HFFc6 (cell line): ENCODE measurements at places on chromosomes 7 and 10. TPM values are rescaled to one million over a fixed set of nuclear protein-coding genes. Genes with fewer than 3 reads are reported as not detected.
A peak's percentile ranks its signal among the peaks of the same experiment; 100 is the strongest.

GRCh38 chr7:44703921-44704320 lies 44.7 kb upstream of the ZMIZ2 start:
- no peak for DNase-seq

DNA sequence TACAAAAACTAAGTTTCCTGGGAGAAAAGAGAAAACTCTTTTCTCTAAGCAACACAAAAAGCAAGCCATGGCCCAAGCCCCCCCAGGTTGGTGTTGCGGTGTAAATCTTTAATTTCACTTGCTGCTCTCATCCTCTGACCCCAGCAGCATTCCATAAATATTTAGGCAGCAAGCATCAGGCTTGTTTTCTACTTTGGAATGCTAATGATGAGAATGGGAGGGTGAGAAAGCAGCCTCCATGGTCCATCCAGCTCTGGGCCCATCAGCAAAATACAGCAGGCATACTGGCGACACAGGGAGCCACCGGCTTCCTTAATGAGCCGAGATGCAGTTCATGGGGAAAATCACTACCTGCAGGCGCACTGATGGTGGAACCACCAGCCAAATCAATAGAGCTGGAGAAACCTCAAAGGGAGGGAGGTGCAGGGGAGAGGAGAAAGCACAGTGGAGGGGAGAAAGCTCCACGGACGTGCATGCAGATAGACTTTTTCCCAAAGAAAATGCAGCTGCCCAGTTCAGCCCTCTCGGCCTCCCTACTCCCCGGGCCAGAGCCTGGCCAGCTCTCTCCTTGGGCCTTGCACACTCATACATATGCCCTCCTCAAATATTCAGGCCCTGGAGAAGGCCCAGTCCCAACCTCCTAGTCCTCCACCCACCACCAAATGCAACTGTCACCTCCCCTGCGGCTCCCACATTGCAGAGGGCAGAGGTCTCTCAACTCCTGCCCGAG lies 131.9 kb downstream of the GRID1 start:
- no peak for DNase-seq

DNA sequence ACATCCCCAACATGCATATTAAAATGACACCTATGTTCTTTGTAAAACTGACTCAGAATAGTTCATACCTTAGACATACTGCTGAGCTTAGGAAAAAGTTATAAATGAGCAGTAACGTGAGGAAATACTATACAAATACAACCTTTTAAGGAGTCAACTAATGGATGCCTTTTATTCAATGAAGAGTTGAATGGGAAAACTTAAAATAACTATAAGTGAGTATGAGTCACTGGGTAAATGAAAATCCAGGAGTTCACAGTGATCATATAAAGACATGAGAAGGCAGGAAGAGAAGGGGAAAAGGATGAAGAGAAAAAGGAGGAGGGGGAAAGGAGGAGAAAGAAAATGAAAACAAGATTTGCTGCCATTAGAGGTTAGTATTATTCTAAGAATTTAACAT lies 157.8 kb upstream of the PCDH15 start:
- no peak for DNase-seq

DNA sequence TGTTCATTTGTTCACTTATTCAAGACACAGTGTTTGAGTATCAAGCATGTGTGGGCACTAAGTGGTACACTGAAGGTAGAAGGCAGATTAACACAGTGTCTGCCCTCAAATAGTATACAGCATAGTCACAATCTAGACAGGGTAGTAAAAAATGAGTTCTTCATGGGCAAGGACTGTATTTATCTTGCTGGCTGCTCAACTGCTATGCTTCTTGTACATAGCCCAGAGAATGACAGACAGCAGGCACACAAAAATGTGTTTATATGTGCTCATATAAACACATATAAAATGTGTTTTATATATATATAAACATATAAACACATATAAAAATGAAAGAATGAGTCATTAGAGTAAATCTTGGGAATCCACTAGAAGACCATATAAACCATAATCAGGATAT lies 43.1 kb downstream of the TFEC start:
- DNase-seq, result no peak

DNA sequence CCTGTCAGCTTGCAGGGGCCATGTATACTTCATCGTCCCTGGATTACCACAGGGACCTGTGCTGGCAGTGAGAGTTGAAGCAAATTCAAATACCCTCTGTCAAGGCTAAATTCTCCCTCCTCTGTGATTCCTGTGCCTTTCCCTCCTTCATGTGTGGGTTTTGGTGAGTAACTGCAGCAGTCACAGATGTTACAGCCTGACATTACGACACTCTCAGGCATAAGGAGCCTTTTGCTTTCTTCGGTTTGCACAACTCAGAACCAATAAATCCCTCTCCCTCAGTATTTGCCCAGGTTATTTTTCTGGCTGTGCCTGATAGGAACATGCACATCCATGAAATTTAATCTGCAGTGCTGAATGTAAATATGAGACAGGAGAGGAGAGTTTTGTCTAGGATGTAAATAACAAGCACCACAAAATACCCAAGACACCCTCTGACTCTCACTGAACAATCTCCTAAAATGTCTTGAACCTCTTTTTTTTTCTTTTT lies 997.2 kb upstream of the GHITM start:
- no peak for DNase-seq

DNA sequence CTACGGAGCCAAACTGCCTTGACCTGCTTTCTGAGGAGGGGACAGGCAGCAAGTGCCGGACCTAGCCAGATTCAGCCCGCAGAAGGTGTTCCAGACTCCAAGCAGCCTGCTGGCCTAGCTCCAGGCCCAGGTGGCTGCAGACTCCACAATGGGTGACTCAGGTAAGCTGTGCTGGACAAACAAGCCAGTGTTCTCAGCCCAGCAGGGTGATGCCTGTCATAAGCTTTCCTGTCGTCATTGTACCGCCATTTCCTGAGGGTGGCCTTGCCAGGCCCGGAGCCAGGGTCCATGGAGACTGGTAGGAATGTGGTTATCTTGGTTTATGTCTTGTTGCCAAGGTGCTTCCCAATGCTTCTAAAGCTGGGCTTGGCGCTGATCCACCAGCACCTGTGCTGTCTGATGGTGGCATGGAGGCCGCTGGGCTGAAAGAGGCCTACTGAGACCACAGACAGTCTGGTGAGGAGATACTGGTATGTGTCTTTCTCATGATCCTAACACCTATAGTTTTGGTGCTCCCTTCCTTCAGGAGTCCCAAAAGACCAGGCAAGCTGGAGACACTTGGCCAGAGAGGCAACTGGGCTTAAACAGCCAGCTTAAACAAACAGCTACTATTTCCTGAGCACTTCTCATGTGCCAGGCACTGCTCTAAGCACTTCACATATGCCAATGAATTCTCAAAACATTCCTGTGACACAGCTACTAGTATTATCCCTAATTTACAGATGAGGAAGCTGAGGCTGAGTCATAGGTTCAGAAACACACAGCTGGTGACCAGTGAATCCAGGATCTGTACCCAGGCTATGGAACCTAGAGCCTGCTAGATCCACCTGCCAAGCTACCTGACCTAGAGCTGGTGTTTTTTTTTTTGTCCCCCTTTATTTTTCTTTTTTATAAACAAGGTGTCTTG lies 42.0 kb downstream of the ZC3HC1 start:
- peak; percentile 52 for DNase-seq

- DNase-seq, result no peak
Measured at GRCh38 chr10:126146771-126147170, 241.5 kb downstream of the ADAM12 start.

DNA sequence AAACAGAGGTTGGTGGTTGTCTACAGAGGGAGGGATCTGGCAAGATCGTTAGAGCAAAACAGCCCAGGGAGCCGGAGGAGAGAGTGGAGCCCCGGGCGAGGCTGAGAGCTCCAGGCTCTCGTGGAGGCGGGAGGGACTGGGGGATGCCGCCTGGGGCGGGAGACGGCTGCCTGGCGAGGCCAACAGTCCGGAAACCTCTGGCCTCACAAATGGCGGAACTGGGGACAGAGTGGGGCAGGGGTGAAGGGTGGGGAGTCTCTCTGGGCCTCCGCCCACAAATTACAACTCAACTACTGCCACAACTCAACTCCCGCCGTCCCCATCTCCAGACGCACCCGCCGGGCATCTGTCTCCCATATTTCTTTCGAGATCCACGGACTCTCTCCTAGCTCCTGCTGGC lies 47.7 kb downstream of the CLEC2L start:
- no peak for DNase-seq

DNA sequence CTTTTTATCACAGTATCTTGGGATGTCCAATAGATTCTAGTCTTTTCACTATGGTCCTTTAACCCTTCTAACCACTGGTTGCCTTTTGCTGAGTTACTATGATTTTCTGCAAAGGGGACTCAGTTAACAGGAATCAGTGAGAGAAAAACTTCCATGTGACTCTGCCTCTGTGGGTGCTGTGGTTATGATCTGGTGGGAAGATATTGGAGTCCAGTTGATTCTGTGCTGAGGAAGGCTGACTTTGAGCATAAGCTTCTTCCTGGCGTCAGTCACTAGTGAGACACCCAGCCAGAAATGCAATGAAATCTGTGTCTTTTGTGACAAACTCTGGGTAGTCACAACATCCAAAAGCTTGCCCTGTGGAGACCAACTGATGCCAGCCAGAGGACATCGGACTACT lies 648.0 kb downstream of the SUGCT start:
- no peak for DNase-seq

DNA sequence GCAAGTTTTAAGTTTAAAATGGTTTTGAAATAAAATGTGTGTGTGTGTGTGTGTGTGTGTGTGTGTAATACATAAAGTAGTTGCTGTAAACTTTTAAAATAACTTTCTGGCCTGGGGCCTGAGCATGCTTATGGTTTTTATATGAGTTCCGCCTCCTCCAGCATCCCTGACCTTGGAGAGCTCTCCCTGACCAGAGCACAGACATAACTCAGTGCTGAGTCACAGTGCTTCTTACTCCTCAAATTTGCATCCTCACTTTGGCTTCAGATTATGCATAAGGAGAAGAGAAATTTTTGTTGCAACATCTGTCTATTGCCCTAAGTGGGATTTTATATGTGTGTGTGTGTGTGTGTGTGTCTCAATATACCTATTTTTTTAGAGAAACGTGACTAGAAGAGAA lies 200.8 kb downstream of the ELMO1 start:
- no peak for DNase-seq

DNA sequence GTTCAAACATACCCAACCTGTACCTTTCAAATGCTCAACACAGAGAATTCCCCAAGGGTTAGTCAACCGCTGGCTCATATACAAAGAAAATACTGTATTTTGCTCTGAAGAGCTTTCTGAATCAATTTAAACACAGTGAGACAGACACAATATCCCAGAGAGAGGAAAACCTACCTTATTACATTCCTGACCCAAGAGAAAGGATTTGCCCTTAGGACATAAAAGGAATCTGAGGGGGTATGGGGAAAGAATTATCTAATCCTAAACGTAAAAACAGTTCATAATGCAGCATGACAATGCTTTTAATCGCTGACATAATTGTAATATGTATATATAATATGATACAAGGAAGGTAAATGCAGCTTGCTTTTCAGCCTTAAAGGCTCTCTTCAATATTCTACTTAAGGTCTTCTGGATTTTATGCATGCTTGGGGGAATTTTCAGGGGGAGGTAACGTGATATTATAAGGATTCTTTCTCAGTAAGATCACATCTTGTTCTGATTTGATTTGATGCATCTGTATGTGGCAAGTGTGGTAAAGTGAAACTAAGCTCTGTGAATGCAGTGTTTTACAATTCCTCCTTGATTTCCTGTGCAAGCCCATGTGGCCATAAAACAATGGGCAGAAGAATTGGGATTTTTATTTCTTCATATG lies 240.5 kb downstream of the GLI3 start:
- peak; percentile 26 for DNase-seq

- DNase-seq, result no peak
Measured at GRCh38 chr10:37520488-37520887, 336.9 kb downstream of the ZNF248 start.

GRCh38 chr7:84190016-84190705 lies 4.4 kb downstream of the SEMA3A start:
- DNase-seq, result peak; percentile 38

- DNase-seq, result no peak
Measured at GRCh38 chr10:125882596-125882995, 1.5 kb upstream of the DHX32 start.

DNA sequence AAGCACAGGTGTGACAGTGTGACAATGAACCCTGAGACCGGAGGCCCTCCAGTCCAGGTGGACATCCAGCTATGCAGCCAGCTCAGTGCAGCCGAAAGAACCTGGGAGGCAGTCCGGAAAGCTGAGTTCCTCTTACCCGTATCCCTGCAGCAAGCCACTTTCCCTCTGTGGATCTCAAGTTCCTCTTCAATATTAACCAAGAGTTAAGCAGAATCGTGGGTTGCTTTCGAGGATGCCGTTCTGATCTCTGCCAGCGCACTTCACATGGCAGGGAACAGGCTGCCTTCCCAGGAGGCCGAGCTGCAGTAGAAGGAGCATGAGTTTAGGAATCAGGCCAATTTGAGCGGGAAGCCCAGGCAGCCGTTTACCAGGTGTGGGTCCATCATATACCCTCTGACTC lies 591.6 kb downstream of the SDK1 start:
- no peak for DNase-seq

DNA sequence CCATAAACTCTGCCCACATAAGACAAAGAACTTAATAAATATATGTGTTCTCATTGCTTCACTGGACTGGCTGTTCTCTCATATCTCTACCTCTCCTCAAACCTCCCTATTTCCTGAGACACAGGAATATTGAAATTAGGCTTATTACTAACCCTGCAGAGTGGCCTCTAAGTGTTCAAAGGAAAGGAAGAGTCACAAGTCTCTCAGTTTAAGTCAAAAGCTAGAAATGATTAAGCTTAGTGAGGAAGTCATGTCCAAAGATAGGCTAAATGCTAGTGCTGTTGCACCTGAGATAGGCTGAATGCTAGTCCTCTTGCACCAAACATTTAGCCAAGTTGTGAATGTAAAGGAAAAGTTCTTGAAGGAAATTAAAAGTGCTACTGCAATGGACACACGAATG lies 41.1 kb downstream of the GNAI1 start:
- no peak for DNase-seq

DNA sequence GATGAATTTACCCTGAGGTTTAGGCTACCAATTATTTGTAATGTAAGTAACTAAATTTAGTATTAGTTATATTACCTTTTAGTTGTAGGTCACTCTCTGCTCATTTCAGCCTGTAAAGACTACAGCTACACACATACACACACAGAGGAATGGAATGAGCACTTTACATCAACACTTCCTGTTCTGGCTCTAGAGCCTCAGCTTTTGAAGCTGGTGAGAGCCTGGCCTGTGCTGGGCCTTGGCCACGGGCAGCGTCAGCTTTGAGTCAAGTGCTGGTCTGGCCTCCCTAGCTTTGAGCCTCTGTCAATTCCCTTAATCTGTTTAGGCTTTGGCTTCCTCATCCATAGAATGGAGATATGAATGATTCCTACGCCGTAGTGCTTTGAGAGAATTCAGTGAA lies 141.7 kb downstream of the EGFR start:
- DNase-seq, result peak; percentile 78

GRCh38 chr7:39285256-39285655 lies 280.9 kb upstream of the YAE1 start:
- no peak for DNase-seq

GRCh38 chr10:67257018-67257417 lies 331.2 kb downstream of the LRRTM3 start:
- no peak for DNase-seq

- DNase-seq, result peak; percentile 12
Measured at GRCh38 chr10:68175949-68176348, 56.0 kb downstream of the ATOH7 start.

Gene MKRN1
- total RNA-seq, result 63.9 to 67.5 TPM (median 64.6 TPM) in 3 replicates

Gene BAMBI
- total RNA-seq, result 1.8 to 2.0 TPM (median 1.9 TPM) in 3 replicates

Gene VSIR
- 26.7 to 31.0 TPM (median 29.6 TPM) in 3 replicates for total RNA-seq

Gene NXPH1
- not detected in 3 replicates for total RNA-seq

Gene HMX2
- not detected in 3 replicates for total RNA-seq

Gene PRSS1
- not detected in 3 replicates for total RNA-seq

Gene DENND2A
- 0.57 and 0.60 TPM in 2 replicates for total RNA-seq

Gene SLC39A12
- total RNA-seq, result not detected in 3 replicates

Gene RAMP3
- not detected in 3 replicates for total RNA-seq

Gene CLCN1
- not detected in 3 replicates for total RNA-seq

Gene ZNF727
- total RNA-seq, result not detected in 2 replicates

Gene CCL24
- total RNA-seq, result not detected in 3 replicates
